HTR-8/SVneo (cell line): ENCODE measurements at places on chromosomes 7 and 10.

- no peak for DNase-seq
Observed at GRCh38 chr10:60975716-60976115, 31.7 kb upstream of the RHOBTB1 start.

DNA sequence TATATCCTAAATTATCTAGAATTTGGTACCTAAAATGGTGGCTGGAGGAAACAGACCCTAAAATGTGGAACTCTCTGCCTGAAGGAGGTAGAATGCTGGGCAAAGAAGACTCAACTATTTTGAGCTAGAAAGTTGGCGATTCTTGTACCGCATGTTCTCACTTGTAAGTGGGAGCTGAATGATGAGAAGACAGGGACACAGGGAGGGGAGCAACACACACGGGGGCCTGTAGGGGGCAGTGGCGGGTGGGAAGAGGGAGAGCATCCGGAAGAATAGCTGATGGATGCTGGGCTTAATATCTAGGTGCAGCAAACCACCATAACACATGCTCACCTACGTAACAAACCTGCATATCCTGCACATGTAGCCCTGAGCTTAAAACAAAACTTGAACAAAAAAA is 250.6 kb downstream of the CALN1 start:
- DNase-seq = no peak

DNA sequence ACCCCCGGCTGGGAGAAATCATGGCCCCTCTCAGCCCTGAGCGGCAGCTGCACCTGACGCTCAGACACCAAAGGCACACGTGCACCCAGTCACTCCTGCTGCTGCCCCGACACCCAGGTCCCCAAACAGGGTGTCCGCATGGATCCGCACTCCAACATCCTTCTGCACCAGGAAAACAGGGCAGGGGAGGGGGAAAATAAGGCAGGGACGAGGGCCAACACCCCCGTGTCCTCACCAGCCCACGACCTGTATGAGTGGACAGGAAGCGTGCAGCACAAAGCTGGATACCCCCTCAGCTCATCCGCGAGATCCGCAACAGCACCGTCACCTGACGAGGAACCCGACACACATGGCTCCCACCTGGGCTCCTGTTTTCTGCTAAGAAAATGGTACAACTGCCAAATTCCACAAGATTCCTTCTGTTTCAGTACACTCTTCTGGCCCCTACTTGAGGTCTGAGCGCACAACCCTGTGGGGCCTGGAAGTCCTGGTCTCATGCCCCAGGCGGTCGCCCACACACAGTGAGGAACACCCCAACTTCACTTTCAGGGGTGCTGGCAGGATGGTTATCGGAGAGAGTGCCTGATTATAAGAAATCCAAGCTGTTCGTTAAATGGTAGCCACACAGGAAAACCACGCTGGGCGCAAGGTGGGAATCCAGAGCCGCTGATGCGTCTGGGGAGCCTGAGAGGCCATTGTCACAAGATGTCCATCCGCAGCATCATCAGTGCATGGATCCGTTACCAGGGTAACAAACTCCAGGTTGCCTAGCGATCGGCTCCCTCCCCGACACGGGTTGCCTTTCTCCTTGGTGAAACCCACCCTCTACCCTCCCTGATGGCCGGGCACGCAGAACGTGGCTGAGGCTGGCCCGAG is 63.6 kb downstream of the ZRANB1 start:
- DNase-seq = no peak

DNA sequence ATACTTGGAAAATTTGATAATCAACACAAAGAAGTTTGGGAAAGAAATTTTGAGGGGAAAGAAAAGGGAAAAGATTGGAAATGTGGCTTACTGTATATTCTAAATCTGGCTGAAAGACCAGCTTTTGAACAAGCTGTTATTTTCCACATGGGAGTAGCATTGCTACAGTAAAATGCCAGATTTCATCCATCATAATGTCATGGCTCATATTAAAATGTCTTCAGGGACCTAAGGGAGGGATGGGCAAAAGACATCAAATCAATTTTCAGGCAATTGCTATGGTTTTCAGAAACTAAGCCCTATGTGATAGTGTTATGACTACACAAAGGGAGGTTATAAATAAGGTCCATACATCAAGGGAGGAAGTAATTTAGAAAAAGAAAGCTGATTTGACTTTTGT is 1116.9 kb upstream of the CELF2 start:
- DNase-seq = no peak

DNA sequence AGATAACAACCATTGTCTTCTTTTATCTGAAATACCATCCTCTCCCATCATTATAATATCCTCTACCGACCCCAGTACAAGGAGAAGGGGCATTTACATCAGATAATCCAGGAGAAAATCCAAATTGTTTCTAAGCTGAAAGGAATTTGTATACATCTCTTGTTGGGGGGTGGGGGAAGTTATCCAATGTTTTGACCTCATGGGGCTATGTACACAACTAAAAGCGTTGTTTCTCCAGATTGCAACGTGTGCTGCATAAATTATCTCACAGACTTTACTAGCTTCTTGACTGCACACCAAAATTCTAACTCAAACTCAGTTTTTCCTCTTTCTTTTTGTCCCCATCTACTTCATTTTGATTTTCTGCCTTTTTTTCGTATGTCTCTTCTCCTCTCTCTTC is 156.7 kb downstream of the TWIST1 start:
- no peak for DNase-seq

DNA sequence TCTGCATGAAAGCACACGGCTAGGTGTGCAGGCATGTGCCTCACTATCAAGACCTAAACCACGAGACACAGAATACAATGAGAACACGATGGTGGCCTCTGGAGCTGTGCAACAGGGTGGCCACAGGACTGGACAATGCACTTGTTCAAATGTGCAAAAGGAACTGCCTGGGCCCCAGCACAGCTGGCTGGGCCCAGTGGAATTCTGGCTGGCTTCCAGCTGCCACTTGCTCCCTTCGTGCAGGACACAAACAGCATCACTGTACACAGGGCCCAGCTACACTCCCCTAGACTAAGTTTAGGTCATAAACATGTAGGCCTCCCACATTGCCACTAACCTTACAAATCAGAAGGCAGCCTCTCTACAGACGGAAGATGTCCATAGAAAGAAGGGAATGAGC is 23.4 kb downstream of the DOCK4 start:
- DNase-seq = no peak

DNA sequence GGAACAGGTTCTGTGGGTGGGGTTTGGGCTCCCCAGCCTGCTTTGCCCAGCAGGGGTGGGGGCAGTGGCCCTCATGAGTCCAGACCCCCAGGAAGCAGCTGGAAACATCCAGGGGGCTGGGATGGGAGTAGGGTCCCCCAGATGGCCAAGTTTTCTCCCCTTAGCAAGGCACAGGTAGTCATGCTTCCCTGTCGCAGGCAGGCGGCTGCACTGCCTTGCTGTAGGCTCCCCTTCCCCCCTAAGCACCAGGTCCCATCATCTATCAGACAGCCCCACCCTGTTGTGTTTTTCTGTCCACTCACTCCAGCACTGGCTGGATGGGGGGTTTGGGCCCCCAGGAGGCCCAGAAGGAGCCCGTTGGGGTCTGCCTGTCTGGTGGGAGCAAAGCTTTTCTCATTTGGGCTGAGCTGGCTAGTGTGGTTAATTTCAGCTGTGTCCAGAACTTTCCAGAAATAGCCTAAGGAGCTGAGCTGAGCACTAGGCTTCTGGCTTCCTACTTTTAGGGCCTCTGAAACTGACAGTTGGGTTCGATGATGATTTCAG is 7.9 kb downstream of the BRI3 start:
- no peak for DNase-seq

DNA sequence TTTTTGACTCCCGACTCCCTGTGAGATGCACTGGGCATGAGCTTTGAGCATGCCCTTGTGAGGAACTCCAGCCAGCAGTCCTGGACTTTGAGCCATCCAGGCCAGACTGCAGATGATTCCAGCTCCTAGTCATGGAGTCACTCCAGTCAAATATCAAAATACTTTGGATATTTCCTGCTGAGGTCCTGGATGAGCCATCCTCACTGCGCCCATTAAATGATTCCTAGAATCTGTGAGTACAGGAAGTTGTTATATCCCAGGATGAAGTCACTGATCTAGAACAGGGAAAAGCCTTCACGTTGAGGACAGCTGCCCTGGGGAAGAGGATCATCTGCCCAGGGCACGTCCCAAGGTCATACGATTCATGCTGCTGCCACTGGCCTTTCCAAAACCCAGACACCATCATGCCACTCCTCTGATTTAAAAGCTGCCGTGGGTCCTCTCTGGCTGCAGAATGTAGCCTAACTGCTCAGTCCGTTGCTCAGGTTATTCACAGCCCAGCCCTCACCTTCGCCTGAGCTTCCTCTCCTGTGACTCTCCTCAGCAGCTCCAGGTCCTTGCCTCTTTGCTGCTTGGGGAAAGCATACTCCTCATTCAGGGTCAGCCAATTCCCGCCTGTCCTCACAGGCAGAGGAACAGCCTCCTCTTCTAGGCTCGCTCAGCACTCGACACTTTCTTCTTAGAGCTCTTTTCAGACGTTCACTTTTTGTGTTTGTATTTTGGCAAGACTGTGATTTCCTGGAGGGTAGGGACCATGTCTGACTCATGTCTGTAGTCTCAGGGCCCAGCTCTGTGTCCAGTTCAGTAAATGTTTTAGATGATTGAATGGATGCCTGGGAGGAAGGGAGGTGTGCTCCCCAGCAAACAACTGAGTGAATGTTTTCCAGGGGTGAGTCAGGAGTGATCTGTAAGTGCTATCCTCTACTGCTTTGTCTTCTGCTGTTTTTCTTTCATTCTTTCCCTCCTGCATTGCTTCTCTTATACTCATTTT is 157.8 kb downstream of the SNX10 start:
- DNase-seq = peak; percentile 22

DNA sequence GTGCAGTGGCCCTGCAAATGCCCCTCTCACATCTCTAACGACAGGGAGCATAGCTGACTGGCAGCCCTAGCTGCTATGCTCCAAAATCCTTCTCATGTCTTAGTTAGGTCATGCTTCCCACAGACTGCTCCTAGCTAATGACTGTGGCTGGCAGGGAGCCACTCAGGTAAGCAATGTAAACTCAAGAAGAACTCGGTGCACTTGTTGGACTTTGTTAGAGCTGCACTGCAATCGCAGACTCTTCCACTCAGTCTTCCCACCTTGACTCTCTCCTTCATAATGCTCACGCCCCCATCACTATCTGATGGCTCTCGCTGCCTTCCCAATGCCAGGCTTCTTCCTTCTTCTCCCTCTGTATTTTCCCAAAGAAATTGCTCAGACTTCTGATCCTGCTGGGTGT is 24.0 kb downstream of the OR9A2 start:
- DNase-seq = no peak

- no peak for DNase-seq
Observed at GRCh38 chr10:88194041-88194887, 330.8 kb downstream of the PTEN start.

DNA sequence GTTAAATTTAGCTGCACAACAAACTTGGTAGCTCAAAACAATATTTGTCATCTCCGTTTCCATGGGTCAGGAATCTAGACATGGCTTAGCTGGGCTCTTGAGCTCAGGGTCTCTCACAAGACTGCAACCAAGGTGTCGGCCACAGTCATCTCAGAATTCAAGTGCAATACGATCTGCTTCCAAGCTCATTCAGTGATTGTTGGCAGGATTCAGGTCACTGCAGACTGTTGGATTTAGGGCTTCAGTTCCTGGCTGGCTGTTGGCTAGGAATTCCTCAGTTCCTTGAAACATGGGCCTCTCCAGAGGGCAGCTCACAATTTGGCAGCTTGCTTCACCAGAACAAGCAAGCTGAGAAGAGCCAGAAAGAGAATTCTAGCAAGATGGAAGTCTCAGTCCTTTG is 17.5 kb upstream of the CHST3 start:
- DNase-seq = no peak

DNA sequence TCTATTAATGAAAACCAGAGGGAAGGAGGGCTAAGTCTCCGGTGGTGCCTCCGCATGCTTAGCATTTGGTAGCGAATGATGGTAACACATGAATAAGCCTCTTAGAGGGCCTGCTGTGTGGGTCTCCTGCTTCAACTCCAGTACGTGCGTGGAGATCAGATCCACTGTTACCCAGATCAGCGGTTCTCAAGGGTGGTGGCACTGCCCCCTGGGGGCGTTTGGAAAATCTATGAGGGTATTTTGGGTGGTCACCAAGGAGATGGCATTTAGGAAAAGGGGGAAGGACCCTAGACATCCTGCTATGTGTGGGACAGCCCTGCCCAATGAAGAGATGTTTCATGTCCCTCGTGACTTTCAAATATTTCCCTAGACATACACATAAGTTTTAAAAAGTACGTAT is 57.1 kb upstream of the TM9SF3 start:
- no peak for DNase-seq

GRCh38 chr7:94368371-94368791 is 26.3 kb upstream of the COL1A2 start:
- no peak for DNase-seq

- DNase-seq = no peak
Observed at GRCh38 chr10:111384556-111384955, 307.7 kb downstream of the ADRA2A start.

DNA sequence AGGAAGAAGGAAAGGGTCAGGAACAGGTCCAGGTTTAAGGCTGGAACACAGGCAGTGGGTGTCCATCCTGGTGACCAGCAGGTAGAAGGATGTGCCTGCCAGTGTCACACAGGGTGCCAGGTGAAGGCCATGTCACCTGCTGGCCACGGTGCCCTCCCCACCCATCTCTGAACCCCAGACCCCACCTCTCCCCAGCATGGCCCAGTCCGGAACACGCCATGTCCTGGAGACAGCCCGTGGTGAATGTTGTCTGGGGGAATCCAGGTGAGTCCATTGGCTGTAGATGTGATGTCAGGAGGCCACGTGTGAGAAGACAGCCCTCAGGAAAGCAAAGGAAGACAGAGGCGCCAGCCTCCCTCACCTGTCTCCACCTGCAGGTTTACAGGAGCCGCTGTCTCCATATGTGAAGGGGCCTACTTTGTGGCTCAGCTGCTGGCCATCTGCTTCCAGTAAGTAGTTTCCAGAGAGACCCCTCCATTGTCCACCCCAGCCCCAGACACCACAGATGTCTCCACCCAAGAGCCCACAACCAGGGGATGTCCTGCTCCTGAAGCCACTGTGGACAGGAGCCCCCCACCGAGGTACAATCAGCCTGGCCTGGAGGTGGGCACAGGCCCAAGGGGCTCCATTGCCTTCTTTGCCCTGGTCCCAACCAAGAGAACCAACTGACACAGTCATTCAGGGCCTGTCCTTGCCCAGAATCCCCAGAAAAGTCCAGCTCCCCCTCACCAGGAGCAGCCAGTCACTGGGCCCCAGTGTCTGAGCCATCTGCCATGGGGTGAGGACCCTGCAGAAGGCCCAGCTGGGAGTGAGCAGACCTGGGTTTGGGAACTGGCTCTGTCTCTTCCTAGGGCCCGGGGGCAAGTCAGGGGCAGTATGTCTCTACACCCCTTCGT is 20.7 kb downstream of the TMEM72 start:
- DNase-seq = no peak
